ENCODE measurements at places on chromosomes 2 and 18.

GRCh38 chr18:54774981-54775665 lies 53.2 kb upstream of the RAB27B start:
- no peaks in the 10 kb centered on the region for H3K27me3 ChIP-seq
- peaks cover 14% of the 10 kb centered on the region for H3K4me1 ChIP-seq
- peak overlapping the region; percentile 63 for H3K27ac ChIP-seq

DNA sequence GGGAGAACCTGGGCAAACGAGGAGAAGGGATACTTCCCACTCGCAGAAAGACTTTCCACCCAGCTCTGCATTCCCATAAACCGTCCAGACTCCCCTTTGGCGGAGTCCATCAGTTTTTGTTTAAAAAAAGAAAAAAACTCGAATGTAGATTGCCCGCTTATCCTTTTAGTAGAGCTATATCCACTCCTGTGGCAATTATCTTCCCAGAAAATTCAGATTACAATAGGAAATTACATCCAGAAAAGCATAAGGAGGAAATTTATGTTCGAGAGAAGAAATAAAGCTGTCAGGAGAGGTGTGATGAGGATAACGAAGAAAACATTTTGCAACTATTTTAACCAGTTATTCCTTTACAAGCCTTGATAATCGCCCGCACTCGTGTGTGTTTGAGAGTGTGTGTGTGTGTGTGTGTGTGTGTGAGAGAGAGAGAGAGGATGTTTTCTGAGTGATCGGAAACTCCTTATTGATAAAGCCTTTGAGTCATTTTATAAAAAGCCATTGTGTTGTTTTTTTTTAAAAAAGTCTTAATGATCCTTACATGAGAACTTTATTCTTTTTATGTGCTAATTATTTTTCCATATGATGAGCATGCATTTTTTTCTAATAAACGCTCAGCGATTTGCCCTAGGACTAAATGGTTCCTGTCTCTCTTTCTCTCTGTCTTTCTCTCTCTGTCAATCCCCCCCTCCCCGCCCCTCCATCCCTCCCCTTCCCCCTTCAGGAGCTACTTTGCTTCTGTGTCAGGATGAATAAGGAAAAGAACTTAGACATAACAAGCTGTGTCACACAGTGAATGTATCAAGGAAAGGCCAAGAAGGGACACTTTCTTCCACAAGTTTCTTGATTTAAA lies 1.1 kb upstream of the PPP3R1 start:
- H3K36me3 ChIP-seq = no peaks in the 10 kb centered on the region
- peaks cover 7% of the 10 kb centered on the region for H3K4me1 ChIP-seq
- peak; percentile 35 for DNase-seq
- peak overlapping the region; percentile 99 for H3K27ac ChIP-seq
- no peaks in the 10 kb centered on the region for H3K27me3 ChIP-seq

GRCh38 chr2:234293973-234294372 lies 202.9 kb downstream of the ARL4C start:
- no peak overlapping the region for H3K27ac ChIP-seq
- DNase-seq = no peak
- no peak overlapping the region for H3K4me3 ChIP-seq
- H3K4me1 ChIP-seq = peaks cover 6% of the 10 kb centered on the region
- peaks cover 2% of the 10 kb centered on the region for H3K27me3 ChIP-seq

- H3K36me3 ChIP-seq = no peaks in the 10 kb centered on the region
- DNase-seq = peak; percentile 80
- no peak overlapping the region for H3K4me3 ChIP-seq
- H3K4me1 ChIP-seq = no peaks in the 10 kb centered on the region
- no peaks in the 10 kb centered on the region for H3K27me3 ChIP-seq
Measured at GRCh38 chr2:188675391-188676009, 298.7 kb upstream of the COL3A1 start.

GRCh38 chr2:103232865-103233264 lies 471.0 kb downstream of the TMEM182 start:
- H3K4me3 ChIP-seq = no peak overlapping the region
- no peaks in the 10 kb centered on the region for H3K36me3 ChIP-seq
- no peaks in the 10 kb centered on the region for H3K27me3 ChIP-seq

- H3K27ac ChIP-seq = peak overlapping the region; percentile 57
- H3K27me3 ChIP-seq = no peaks in the 10 kb centered on the region
- peak; percentile 79 for DNase-seq
Measured at GRCh38 chr2:108594132-108594981, 60.1 kb downstream of the LIMS1 start.

GRCh38 chr2:154694881-154695280 lies 3.6 kb upstream of the KCNJ3 start:
- no peak overlapping the region for H3K4me3 ChIP-seq
- H3K36me3 ChIP-seq = no peaks in the 10 kb centered on the region
- no peak for DNase-seq
- no peak overlapping the region for H3K27ac ChIP-seq
- no peaks in the 10 kb centered on the region for H3K27me3 ChIP-seq

DNA sequence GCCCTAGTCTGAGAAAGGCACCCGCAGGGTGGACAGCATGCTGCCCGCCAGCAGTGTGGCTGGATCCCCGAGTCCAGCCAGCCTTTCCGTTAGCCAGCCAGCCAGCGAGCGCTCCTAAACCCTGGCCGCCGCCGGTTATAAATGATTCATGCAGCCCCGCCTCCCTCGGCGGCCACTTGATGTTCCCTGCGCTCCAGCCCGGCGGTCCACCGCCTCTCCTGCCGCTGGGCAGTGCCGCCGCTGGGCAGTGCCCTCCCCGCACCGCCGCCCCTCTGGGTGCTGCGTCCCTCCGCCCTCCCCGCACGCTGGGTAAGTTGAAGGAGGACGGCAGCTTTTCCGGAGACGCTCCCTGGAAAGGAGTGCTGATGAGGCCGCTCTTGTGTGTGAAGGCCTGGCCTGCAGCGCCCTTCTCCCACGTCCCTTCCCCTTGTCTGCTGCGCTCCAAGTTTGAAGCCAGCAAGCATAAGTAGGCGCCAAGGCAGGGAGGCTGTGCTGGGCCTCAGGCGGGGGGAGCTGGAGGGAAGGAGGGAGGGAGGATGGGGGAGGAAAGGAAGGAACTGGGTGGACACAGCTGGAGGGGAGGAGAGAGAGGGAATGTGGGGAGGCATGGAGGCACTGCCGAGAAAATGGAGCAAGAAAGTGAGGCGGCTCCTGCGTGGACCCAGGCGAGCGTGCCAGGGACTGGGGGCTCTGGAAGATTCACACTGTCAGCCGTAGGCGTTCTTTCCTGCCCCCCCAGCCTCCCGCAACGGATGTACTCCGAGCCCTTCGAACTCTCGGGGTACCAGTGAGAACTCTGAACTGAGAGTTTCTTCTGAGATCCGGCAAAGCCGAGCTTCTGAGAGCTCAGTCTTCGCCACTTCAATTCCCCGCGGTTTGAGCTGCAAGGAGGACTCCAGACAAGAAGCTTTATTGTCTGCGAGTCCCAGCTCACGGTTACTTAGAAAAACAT lies 131.9 kb downstream of the GLI2 start:
- H3K4me1 ChIP-seq = peaks cover 15% of the 10 kb centered on the region
- no peaks in the 10 kb centered on the region for H3K36me3 ChIP-seq
- H3K4me3 ChIP-seq = peak overlapping the region; percentile 57

DNA sequence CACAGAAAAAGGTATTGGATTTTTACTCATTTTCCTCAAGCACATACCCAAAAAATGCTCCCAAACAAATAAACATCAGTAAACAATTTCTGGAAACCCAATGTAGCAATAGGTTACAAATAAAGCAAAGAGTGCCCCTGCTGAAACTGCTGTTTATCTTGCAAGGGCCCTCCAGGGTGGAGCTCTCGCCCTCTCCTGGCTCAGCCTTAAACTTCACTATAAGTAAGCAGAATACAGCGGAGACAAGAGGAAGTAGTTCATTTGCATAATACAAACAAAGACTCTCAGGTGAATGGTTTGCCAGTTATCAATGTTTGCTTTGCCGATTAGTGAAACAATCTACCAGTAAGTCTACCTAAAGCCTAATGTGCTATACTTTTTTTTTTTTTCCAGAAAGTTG lies 437.6 kb downstream of the DLGAP1 start:
- peak; percentile 14 for DNase-seq
- no peaks in the 10 kb centered on the region for H3K4me1 ChIP-seq
- peaks cover 3% of the 10 kb centered on the region for H3K27me3 ChIP-seq
- H3K36me3 ChIP-seq = no peaks in the 10 kb centered on the region

- no peak overlapping the region for H3K27ac ChIP-seq
- no peaks in the 10 kb centered on the region for H3K27me3 ChIP-seq
- DNase-seq = no peak
- no peaks in the 10 kb centered on the region for H3K36me3 ChIP-seq
Measured at GRCh38 chr18:71899707-71900472, 644.3 kb downstream of the CBLN2 start.

DNA sequence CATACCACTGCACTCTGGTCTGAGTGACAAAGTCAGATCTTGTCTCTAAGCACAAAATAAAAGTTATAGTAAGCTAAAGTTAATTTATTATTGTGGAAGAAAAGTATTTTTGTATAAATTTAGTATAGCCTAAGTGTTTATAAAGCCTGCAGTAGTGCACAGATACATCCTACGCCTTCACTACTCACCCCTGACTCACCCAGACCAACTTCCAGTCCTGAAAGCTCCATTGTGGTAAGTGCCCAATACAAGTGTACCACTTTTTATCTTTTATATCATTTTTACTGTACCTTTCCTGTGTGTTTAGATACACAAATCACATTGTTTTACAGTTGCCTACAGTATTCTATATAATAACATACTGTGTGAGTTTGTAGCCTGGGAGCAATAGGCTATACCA lies 57.5 kb downstream of the UBE2E3 start:
- DNase-seq = peak; percentile 83
- H3K27me3 ChIP-seq = no peaks in the 10 kb centered on the region
- peak overlapping the region; percentile 61 for H3K27ac ChIP-seq
- H3K4me1 ChIP-seq = peaks cover 9% of the 10 kb centered on the region
- no peaks in the 10 kb centered on the region for H3K36me3 ChIP-seq

GRCh38 chr2:241179899-241180298 lies 8.6 kb upstream of the ANO7 start:
- H3K36me3 ChIP-seq = peaks cover 6% of the 10 kb centered on the region
- DNase-seq = peak; percentile 43
- no peak overlapping the region for H3K27ac ChIP-seq
- H3K4me1 ChIP-seq = no peaks in the 10 kb centered on the region

DNA sequence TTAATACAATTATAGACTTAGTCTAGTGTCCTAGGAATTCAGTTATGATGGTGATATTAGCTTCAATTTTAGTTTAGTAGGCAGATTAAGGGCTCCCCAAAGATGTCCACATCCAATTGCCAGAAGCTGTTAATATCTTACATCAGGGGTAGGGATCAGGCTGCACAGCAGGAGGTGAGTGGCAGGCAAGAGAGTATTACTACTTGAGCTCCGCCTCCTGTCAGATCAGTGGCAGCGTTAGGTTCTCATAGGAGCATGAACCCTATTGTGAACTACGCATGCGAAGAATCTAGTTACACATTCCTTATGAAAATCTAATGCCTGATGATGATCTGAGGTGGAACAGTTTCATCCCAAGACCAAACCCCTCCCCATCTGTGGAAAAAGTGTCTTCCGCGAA lies 54.9 kb downstream of the NYAP2 start:
- no peak overlapping the region for H3K27ac ChIP-seq
- no peaks in the 10 kb centered on the region for H3K27me3 ChIP-seq
- H3K36me3 ChIP-seq = no peaks in the 10 kb centered on the region
- H3K4me3 ChIP-seq = no peak overlapping the region

GRCh38 chr2:11873356-11874154 lies 127.1 kb downstream of the LPIN1 start:
- H3K36me3 ChIP-seq = no peaks in the 10 kb centered on the region
- peak; percentile 95 for DNase-seq
- no peak overlapping the region for H3K4me3 ChIP-seq
- no peaks in the 10 kb centered on the region for H3K27me3 ChIP-seq

DNA sequence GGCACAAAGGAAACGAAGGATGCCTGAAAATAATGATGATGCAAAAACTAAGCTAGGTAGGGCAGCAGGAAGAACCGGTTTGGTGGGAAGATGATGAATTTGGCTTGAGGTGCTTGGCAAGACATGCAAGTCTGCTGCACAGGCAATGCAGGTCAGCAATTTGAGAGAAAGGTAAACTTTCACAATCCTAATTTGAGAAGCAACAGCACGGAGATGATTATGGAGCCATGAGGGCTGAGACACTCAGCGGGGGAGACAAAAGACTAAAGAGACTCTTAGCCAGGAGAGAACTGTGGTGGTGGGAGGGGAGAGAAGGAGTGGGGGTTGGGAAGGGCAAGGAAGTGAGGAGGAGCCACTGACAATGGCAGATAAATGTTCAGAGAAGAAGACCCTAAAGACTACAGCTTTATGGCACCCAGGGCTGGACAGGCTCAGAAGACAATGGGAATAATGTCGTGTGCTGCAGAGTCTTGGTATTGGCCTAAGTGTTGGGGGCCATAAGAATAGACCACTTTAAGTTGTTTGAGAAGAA lies 19.4 kb upstream of the RNF149 start:
- H3K27me3 ChIP-seq = no peaks in the 10 kb centered on the region
- peak overlapping the region; percentile 47 for H3K27ac ChIP-seq
- H3K4me3 ChIP-seq = no peak overlapping the region
- no peak for DNase-seq

DNA sequence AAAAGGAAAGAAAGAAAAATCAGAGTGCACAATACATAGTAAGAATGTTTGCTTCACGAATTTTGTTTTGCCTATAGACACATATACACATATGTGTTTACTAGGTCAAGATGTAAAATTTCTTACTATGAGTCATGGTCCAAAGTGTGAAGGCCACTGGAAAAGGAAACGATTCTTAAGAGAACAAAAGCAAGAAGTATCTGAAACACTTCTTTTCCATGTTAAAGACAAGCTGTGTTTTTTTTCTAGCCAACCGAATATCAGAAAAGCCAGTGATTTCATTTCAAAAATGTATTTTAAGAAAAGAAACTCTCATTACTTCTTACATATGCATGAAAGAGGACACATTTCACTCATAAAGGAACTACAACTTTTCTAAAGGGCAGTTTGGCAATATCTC lies 24.9 kb downstream of the PECR start:
- H3K27ac ChIP-seq = no peak overlapping the region
- H3K27me3 ChIP-seq = no peaks in the 10 kb centered on the region
- no peaks in the 10 kb centered on the region for H3K4me1 ChIP-seq
- no peak overlapping the region for H3K4me3 ChIP-seq
- DNase-seq = no peak
- no peaks in the 10 kb centered on the region for H3K36me3 ChIP-seq

DNA sequence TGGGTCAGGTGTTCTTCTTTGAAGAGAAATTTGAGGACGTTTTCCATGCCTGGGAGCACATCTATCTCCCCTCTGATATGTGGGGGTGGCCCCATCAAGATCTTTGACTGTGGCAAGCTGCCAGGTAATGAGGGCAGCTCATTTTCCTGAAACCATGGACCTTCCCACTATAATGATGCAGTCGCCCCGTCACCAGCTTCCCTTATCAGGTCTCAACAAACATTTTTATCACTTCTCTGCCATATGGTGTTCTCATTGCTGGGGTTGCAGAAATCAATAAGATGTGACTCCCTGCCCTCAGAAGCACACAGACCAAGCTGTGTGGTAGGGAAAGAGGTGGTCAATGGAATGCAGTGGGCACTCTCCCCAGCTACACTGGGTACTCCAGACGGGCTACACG lies 48.4 kb upstream of the B3GNT7 start:
- peaks cover 2% of the 10 kb centered on the region for H3K36me3 ChIP-seq
- H3K27ac ChIP-seq = no peak overlapping the region
- no peaks in the 10 kb centered on the region for H3K4me1 ChIP-seq
- H3K27me3 ChIP-seq = no peaks in the 10 kb centered on the region
